ENCODE measurements at places on chromosomes 13 and 19. TPM values are rescaled to one million over a fixed set of nuclear protein-coding genes. Genes with fewer than 3 reads are reported as not detected.

PEG3 gene
- total RNA-seq = 6.1 TPM

C3 gene
- total RNA-seq = 165 TPM

BRME1 gene
- 12.6 TPM for total RNA-seq

ZNF221 gene
- 8.0 TPM for total RNA-seq

IZUMO4 gene
- total RNA-seq = 50.2 TPM

HSPH1 gene
- total RNA-seq = 33.5 TPM

SERPINE3 gene
- not detected for total RNA-seq

MEDAG gene
- total RNA-seq = 13.0 TPM

PSG11 gene
- not detected for total RNA-seq

EDDM13 gene
- not detected for total RNA-seq

SIGLEC12 gene
- 0.91 TPM for total RNA-seq

NTN5 gene
- 0.91 TPM for total RNA-seq

SPACA4 gene
- 6.0 TPM for total RNA-seq

POGLUT2 gene
- 3.9 TPM for total RNA-seq

PDX1 gene
- not detected for total RNA-seq
